ENCODE measurements at places on chromosomes 11 and 22.

DNA sequence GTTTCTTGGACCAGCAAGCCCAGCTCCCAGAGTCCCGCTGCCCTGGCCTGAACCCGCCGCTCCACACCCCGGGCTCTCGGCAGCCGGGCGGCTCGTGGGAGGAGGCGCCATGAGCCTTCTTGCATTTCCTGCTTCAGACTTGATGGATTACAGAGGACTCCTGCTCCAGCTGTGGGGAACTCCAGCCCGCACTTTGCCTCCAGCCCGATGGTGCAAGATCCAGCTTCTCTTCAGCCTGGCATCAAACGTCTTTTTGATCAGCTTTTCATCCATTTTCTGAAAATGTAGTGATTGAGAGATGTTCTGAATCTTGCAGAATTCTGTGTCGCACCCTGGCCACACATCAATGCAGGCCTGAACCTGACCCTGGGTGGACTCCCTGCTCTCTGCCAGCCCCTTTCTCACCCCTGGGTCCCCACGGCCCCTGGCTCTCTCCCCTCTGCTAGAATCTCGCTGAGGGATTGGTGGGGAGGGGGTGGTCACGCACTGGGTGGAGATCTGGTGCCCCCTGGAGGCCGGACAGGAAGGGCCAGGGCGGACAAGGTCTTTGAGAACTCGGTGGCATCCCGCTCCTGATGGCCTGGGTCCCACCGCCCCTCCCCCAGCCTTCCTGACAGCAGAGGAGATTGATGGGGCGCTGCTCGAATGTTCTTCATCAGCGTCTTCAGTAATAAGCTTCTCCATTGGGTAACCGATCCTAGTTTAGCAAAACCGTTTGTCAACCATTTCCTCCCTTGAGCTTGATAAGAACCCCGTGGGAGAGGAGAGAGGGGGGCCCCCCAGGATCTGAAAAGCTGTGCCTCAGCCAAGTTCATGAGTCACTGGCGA is 12.1 kb upstream of the NFAM1 start:
- DNase-seq = peak; percentile 81

GRCh38 chr11:32178692-32179091 is 87.8 kb downstream of the RCN1 start:
- no peak for DNase-seq

DNA sequence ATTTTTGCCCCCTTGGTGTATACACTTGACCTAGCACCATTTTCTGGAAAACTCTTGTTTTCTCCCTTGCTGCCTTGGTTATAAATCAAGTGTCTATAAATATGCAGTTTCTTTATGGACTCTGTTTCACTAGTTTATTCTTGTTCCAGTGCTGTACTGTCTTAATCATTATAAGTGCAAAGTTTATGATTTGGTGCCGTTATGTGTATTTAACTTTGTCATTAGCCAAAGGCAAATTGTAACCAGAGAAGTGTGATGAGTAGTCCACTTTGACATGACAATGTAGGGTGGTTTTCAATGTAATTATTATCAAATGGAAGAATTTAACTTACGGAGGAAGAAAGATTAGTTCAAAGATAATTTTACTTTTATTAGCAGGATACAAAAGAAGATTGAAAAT is 40.3 kb downstream of the SPECC1L start:
- DNase-seq = no peak

- no peak for DNase-seq
Observed at GRCh38 chr22:26050079-26050478, 119.2 kb upstream of the SEZ6L start.

DNA sequence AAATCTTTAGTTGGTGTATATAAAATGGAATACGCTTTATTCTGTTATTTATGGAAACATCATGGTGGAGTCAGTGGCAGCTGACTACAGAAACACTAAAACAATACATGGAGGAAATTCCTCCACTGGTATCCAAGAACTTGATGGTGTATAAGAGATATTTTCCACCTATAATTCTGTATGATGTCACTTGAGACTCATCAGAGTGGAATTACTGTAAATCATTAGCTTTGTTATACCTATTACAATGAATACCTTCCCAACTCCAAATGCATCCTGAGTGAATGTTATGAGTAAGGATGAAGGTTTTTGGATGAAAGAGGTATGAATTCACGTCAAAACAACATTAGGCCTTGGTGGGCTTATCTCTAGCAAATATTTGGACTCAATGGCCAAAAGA is 258.5 kb upstream of the SORL1-AS1 start:
- DNase-seq = no peak

DNA sequence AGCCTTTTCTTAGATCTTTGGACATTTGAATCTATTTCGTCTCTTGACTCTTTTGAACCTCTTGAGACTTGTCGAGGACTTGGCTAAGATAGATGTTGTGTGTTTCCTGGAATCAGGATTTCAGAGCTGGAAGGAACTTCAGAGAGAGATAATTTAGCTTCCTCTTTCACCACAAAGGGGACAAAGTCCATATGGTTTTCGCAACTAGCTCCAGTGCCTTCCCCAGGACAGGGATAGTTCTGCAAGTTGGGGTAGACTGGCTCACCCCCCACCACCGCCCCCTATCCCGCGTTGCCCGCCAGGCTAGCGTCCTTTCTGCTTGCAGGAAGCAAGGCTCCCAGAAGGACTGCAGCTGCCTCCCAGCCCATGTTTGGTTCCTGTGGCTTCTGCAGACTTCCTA is 75.7 kb upstream of the MYO18B start:
- DNase-seq = no peak

GRCh38 chr11:14542324-14542723 is 22.1 kb upstream of the PSMA1 start:
- DNase-seq = no peak

DNA sequence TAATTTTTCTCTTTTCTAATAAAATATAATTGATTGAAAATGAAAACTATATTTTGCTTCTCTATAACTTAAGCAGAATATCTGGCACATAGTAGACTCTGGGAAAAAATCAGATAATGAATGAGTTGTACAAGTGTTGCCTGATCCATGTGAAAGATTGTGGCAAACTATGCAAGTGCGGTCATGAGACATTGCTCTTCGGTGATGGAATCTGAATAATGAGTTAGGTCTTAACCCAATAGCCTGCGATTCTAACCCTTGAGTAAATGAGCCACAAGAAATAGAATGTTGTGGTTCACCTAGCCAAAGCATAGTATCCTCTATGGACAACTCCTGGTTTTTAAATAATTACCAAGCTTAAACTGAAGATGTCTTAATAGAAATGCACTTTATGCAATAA is 333.7 kb upstream of the LUZP2 start:
- no peak for DNase-seq

- no peak for DNase-seq
Observed at GRCh38 chr11:109071262-109071661, 350.7 kb upstream of the C11orf87 start.

DNA sequence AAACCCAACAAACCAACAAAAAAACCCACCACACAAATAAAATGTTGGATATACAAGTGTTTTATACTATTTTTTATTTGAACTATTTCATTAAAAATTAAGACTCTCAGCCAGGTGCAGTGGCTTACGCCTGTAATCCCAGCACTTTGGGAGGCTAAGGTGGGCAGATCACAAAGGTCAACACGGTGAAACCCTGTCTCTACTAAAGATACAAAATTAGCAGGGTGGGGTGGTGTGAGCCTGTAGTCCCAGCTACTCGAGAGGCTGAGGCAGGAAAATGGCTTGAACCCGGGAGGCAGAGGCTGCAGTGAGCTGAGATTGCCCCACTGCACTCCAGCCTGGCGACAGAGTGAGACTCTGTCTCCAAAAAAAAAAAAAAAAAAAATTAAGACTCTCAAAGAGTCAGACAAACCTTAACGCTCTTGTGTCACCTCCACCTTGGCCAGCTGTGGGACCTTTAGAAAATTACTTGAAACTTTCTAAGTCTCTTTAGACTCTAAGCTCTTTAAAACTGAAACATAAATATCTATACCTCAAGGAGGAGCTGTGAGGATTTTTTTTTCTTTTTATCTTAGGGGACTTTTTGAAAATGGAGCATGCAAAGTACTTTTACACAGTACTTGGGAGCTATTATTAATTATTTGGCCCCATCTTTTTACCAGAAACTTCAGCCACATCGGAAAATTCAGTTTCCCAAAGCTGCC is 68.4 kb upstream of the CLNS1A start:
- DNase-seq = no peak

DNA sequence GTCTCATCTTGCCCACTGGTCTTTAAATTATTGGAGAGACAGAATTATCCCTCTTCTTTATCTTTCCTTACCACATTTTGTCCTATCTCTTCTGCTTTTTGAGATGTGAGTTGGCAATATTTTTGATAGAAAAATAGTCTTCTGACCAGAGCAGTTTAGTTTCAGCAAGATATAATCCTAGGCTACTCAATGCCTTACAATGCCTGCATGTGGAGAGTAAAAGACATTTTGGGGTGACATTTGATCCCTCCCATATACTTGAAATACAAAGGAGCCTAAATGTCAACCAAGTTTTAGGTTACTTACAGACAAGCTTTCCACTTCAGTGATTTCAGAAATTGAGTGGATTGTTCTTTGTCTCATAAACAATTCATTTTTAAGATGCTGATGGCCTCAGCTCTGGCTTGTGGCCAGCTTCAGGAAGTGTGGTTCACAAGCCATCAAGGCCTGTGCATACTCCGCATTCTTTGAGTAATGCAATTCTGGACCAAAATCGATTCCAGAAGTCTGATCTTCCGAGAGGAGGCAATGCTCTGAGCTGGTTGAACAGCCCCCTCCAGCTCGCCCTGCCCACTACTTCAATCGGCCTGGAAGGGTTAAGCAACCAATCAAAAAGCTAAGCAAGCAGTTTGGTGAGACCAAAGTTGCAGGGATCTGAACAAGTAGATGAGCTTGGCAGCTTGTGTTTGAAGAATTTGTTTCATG is 274.4 kb downstream of the BLID start:
- no peak for DNase-seq

GRCh38 chr22:20777420-20778177 is 3.7 kb downstream of the SERPIND1 start:
- peak; percentile 42 for DNase-seq

GRCh38 chr11:83162377-83162776 is 5.4 kb downstream of the PCF11 start:
- DNase-seq = peak; percentile 50

DNA sequence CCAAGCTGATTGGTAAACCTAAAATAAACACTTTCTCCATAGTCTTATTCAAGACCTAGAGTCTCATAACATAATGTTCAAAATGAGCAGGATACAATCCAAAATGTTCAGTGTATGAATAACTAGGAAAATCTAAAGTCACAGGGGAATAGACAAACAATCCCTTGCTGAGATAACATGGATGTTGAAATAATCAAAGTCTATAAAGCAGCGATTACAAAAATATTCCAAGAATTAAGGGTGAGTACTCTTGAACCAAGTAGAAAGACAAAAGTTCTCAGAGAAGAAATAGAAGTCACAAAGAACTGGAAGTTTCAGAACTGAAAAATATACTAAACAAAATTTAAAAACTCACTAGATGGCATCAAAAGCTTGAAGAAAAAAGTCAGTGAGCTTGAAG is 561.0 kb downstream of the INSC start:
- DNase-seq = no peak

GRCh38 chr22:29479417-29480261 is at the start of gene NEFH:
Gene NEFH, plus strand, starts transcription at chr22:29480218. Its CDS starts 45 bp downstream, at chr22:29480263.
- no peak for DNase-seq

- DNase-seq = no peak
Observed at GRCh38 chr11:832529-833113, at the start of gene CD151. Gene CD151, plus strand, starts transcription at chr11:832952. Its CDS starts 3,118 bp downstream, at chr11:836070.

GRCh38 chr22:49963647-49964026 is 3.1 kb downstream of the PIM3 start:
- no peak for DNase-seq

DNA sequence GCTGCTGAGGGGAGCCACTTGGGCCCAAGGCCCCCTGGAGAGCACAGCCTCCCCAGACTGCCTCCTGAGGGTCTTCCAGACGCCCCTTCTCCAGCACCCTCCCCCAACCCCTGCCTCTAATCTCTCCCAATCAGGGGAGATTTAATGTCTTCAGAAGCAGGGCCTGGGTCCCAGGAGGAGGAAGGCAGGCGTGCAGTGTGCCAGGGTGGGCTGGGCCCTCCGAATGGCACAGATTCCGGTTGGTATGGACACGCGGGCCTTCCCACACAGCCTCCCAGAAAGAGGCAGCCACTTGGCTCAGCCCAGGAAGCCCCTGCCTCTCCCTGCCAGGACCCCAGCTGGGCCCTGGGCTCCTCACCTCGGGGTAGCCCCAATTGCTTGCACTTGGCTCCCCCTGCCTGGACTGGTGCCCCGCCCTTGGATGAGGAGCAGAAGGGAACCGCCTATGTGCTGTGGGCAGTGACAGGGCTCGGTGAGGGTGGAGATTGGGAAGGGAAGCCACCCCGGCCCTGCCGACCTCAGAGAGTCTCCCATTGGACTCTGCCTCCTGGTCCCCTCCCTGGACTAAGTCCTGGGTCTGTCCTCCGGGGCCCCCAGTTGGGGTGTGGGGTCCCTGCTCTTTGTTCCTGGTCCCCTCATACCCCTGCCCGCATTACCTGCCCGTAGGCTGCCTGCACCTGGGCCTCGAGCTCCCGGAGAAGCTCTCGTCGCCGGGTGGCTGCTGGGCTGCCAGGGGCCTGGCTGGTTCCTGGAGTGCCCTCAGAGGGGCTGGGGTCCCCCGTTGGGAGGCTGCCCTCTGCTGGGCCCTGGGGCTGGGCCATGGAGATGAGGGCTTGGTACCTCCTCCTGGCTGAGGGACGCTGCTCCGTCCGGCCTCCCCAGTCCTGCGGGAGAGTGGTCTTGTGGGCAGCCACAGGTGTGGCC is 572 bp upstream of the CABP2 start:
- no peak for DNase-seq

DNA sequence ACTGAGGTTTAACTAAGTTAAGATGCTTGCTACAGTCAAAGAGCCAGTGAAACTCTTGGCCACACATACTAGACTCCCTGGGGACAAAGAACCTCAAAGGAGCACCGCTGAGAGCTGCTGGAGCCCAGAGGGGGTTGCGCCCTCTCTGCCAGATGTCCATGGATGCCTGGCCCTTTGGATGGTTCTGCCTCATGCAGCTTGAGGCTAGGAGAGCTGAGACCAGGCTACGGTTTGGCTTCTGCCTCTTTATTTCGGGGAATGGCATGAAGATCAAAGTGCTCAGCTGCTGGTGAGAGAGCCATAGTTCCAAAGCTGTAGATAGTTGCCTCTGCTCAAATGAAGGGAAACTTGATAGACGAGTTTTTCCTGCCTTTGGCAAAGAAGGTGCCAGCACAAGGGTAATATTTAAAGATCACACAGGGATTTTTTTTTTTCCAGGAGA is 43.0 kb downstream of the RASSF10 start:
- no peak for DNase-seq

- no peak for DNase-seq
Observed at GRCh38 chr11:68149417-68149816, 28.2 kb upstream of the CHKA start.

GRCh38 chr11:97905101-97905500 is 1115.6 kb upstream of the CNTN5 start:
- DNase-seq = no peak

Data from activated CD4-positive, alpha-beta T cell treated with anti-CD3 and anti-CD28 coated beads, Interleukin-10, Interleukin-2, amounts not matched to agents 100 ng/mL and 50 ng/mL, durations not matched to agents 16 hours and 8 hours (primary cell).